ENCODE measurements at places on chromosomes 7 and 10.

DNA sequence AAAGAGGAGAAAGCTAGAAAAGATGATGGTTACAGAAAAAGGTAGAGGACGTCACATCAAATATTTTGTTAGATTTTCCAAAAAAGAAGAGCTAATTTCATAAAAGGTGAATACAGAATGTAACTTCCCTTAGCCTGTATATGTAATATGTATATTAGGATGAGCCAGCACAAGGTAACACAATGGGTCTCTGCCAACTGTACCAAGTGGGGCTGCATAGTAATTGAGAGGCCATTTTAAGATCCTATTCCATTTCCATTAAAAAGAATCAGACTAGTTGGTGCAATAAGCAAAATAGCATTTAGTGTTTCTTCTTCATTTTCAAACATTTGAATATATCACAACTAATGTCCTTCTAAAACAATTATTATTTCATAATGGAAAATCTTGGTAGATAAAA lies 134.6 kb downstream of the SEMA3A start:
- DNase-seq: no peak

DNA sequence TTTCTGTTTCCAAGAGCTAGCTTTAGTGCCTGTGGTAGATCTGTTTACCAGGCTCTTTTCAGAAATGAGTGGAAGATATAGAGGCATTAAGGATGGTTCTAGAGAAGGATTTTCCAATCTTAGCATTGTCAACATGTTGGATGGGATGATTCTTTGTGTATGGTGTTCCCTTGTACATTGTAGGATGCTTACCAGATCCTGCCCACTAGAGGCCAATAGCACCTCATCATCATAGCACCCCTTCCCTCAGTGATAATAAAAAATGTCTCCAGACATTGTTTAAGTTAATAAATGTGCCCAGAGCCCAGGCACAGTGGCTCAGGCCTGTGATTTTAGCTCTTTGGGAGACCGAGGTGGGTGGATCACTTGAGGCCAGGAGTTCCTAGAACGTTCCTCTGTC lies 121.2 kb downstream of the ANKRD30A start:
- DNase-seq: no peak

DNA sequence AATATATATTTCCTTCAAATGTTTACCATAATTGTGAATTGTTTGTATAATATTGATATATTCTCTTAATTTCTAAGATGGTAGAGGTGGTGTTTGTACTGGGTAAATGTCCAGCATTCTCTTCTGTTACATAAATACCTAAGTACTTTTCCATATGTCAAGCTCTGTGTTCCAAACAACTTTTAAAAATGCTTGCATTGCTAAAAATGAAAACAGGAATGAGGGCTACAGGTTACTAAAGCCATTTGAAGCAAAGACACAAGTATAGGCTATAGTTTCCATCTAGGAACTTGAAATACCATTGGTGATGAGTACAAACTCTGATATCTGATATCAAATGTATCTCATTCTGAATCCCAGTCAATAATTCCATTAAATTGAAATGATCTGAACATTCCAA lies 233.6 kb upstream of the SORCS1 start:
- no peak for DNase-seq

DNA sequence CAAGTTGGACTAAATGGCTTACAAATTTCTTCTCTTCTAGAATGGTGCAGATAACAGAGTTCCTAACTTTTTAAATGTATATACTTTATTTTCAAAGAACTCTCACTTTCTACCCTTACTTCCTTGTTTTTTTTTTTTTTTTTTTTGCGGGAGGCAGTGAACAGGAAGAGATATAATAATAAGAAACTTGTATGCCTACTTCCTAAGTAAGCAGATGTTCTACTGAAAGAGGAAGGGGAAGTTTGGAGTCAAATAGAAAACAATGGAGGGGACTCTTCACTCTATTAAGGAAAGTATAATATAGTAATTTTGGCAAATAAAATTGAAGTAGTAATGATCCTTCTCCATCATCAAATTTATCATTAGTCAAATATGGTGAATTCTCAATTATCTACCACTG lies 754.0 kb downstream of the KCNMA1 start:
- no peak for DNase-seq

GRCh38 chr10:17037910-17038309 lies 91.7 kb downstream of the CUBN start:
- DNase-seq: no peak

DNA sequence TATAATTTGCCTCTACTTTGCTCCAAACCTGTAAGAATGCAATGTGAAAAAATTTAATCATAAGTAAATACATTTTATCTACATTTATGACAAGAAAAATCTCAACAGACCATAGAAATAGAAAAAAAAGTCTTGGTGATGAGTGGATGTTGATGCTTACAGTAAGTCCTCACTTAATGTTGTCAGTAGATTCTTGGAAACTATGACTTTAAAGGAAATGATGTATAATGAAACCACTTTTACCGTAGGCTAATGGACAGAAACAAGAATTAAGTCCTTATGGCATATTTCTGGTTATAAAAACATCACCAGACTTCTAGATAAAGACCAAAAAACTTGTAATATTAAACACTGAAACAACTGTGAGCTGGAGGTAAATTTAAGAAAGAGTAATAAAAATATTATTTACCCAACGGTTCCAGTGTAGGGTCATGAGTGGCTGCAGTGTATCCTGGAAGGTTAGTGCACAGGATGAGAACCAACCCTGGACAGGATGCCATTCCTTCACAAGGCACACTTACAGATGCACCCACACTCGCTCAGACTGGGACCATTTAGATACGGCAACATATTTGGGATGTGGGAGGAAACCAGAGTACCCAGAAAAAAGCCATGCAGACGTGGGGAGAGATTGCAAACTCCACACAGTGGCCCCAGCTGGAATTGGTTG lies 76.3 kb downstream of the GLCCI1 start:
- no peak for DNase-seq

DNA sequence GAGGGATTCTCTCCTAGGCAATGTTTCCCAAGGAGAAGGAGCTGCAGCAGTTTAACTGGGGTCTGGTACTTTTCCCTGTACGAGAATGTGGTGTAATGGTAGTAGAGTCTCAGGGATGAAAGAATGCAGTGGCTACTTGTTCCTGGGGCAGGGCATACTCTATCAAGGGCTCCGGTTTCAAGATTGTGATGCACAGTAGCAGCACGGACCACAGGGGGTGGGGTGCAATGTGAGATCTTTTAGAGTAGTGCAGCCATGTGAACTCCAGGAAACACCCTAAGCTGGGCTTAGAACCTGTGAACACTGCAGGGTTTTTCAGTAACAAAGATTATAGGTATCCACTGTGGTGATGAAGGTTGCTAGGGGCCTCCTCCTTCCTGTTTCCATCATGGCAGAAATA lies 903.9 kb downstream of the NRG3 start:
- DNase-seq: no peak
